ENCODE measurements at places on chromosomes 7 and 10.

DNA sequence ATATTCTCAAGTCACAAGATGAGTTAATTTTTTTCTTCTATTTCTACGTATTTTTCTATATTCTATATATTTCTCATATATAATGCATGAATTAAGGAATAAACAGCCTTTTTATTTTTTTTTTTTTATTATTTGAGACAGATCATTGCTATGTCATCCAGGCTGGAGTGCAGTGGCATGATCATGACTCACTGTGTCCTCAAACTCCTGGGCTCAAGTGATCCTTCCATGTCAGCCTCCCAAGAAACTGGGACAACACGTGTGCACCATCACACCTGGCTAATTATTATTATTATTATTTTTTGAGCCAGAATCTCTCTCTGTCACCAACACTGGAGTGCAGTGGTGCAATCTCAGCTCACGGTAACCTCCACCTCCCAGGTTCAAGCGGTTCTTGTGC, 1.5 kb downstream of the CLDN12 start:
- DNase-seq = no peak

DNA sequence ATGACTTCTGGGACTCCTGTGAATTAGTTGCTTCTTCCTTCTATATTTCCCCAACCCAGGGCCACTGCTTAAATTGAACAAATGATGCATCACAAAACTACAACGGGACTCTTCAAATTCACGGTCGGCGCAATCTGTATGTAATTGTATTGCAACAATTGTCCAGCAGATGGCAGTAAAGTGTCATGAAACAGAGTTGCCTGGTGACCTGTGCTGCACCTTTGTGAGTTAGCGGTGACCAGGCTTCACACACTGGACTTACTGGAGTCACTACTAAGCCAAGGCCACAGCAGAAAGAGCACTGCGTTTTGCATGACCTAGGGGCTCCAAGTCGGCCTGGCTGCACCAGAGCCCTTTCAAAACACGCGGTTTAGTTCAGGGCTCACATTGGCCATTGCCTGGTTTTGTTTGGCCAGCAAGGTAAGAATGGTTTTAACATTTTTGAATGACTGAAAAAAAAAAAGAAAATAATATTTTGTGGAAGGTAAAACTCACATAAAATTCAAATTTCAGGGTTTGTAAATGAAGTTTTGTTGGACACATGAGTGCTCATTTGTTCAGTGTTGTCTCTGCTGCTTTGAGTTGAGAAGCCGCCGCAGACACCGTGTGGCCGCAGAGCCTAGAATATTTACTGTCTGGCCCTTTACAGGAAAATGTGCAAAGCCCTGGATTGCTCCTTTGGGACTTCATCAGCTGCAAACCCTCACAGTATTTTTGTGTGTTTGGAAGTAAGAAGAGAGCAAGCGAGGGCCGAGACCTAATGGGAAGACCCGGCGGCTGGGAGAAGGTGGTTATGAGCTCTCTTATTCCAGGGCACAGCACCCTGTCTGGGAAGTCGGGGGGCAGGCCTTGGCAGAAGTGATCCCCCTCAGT, 23.2 kb upstream of the ZNF32 start:
- DNase-seq = peak; percentile 56

GRCh38 chr7:3397324-3397723, 96.3 kb downstream of the SDK1 start:
- no peak for DNase-seq

DNA sequence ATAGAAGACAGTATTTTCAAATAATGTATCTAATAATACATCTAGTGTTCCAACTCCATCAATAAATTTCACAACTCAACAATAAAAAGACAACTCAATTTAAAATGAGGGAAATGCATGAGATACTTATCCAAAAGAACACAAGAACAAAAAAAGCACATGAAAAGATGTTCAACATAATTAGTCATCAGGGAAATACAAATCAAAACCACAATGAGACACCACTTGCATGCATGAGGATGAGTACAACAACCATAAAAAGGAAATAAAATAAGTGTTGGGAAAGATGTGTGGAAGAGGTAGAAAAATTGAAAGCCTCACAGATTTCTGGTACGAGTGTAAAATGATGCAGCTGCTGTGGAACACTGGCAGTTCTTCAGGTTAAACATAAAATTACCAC, 111.6 kb upstream of the PTPRZ1 start:
- DNase-seq = no peak

DNA sequence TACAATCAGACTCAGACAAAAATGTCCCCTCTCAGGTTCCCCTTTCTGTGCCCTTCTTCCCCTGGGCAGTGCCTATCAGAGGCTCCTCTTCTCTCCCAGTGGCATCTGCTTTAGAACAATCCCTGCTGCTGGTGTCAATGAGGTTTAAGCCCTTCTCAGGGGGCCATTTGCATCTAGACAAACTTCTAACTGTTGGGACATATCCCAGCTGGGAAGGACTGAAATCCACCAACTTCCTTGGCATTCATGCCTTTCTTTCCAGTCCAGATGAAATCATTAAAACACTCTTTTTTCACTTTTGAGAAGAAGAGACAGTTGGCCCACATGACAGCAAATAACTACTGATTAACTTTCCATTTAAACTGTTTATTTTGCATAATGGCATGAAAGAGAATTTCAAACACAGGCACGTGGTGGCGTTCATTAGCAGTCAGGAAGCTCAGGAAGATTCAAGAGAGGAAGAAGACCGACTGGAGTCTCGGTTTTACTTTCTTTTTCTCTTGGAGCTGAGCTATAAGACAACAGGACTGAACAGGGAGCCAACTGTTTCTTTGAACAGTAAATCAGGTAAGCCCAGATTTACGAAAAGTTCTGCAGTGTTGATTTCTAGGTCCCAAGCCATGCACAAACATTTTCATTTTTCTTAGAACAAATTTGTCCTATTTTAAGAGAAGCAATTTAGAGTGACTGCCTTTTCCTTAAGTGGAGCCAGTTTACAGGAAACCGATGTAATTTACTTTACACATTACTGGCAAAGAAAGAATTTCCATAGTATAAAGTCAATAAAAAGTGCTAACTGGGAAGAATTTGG, at the start of gene GIMAP2:
Gene GIMAP2, plus strand, starts transcription at position 488 of the 811 bp plus-strand sequence. CDS start 1,354 bp downstream, outside the sequence.
- no peak for DNase-seq

DNA sequence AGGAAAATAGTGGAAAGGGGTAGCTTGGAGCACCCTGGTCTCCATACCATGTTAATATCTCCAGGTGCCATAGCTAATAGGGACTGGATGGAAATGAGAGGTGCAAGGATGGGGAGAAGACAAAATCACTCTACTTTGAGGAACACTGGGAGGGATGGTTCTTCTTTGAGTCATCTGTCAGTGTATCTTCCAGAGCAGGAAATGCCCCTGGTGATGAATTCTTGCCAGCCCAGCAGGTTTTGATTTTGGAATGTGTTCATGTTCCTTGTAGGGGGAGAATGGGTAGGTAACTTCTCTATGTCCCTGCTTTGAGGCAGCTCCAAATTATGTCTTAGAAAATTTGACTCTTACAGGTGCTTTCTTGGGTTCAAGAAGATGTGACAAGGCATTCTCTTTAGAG, 177.0 kb upstream of the GLI3 start:
- no peak for DNase-seq

DNA sequence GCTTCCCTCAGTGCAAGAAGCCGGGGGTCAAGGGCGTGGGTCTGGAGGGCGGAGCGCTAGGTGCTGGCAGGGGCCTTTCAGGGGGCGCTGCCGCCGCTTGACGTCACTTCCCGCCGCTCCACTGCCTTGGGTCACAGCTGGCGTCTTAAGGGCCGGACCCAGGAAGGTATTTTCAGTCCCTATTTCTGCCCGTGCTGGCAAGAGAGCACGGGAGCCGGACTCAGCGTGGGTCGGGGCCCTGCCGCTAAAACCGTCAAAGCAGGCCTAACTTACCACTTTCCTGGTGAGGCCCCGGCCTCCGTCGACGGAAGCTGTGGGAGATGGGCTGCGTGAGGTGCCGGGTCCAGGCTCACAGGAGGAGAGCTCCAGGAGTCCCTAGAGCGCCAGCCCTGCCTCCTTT, 12.0 kb downstream of the VAX1 start:
- DNase-seq = no peak

DNA sequence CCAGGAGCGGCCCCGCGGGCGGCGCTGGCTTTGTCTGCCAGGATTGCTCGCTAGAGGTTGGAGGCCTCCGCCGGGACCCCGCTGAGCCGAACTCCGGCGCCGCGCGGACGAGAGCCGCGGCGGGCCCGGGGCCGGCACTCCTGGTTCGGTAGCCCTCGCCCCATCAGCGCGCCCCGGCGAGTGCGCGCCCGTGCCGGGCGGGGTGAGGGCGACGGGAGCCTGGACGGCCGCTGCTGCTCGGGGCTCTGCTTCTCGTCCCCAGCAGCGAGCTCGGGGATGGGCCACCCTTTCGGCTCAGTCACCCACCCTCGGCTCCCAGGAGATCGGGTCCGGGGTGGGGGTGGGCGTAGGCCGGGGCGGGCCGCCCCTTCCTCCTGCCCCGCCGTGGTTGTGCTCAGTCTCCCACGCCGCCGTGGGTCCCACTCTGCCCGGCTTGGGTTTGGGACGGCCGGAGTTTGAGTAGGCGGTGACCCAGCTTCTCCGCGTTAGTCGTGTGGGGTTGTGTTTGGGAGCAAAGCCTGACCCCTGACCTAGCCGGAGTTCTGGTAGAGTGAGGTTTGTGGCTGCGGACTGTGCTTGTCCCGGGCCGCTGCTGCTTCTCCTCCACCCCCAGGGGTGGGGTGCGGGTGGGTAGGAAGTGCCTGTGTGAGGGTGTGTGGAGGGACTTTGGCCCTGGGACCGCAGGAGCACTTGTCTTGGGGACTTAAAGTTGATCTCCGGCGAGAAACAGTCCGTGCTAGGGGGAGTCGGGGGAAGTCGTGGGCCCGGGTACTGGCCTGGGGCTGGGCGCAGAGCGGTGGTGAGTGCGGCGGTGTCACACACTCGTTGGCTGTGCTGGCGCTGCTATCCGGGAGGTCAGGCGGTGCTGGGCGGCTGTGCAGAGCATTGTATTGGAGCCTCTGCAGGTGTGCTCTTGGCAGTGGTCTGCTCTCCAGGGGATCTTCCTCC, 677 bp downstream of the TSPAN14 start:
- DNase-seq = peak; percentile 37

GRCh38 chr10:96341219-96342182, 17.3 kb downstream of the OPALIN start:
- no peak for DNase-seq

- DNase-seq = peak; percentile 23
These were observed 208.6 kb downstream of the ADAM12 start for GRCh38 chr10:126179637-126180036.

DNA sequence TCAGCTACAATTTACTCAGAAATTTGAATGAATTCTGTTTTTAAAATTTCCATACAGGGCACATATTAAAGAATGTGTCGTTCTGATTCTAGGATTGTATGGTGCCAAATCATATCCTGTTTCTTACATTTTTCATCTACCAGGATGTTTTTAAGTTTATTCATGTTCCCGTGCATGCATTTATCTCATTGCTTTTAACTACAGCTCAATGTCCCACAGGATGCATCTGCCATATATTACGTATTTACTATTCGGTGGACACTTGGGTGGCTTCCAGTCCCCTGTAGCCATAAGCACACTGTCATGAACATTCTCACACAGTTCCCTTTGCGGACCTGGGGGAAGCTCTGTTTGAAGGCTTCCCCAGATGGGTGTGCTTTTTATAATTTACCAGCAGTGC, 122.3 kb downstream of the CCDC71L start:
- DNase-seq = no peak

DNA sequence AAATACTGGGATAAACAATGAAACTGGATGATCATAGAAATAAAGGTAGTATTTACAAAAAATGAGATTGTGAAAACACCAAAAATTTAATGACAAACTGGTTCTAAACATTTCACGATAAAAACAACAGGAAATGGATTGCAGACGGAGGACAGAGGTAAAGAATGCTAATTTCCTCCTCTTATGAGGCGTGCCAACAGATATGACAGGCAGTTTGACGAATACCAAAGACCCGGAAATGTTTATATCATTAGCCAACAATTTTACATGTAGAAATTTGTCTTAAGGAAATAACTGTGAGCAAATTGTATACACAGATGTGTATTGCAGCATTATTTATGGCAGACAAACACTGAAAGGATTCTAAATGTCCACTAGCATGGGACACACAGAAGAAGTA, 162.0 kb upstream of the MGMT start:
- DNase-seq = no peak

GRCh38 chr7:110675383-110676103, 415.4 kb upstream of the LRRN3 start:
- DNase-seq = no peak

GRCh38 chr10:126250527-126251310, 137.6 kb downstream of the ADAM12 start:
- no peak for DNase-seq

GRCh38 chr7:117809958-117810357, 63.3 kb downstream of the CTTNBP2 start:
- DNase-seq = no peak

GRCh38 chr7:72032934-72033333, 379.2 kb downstream of the CALN1 start:
- DNase-seq = no peak

DNA sequence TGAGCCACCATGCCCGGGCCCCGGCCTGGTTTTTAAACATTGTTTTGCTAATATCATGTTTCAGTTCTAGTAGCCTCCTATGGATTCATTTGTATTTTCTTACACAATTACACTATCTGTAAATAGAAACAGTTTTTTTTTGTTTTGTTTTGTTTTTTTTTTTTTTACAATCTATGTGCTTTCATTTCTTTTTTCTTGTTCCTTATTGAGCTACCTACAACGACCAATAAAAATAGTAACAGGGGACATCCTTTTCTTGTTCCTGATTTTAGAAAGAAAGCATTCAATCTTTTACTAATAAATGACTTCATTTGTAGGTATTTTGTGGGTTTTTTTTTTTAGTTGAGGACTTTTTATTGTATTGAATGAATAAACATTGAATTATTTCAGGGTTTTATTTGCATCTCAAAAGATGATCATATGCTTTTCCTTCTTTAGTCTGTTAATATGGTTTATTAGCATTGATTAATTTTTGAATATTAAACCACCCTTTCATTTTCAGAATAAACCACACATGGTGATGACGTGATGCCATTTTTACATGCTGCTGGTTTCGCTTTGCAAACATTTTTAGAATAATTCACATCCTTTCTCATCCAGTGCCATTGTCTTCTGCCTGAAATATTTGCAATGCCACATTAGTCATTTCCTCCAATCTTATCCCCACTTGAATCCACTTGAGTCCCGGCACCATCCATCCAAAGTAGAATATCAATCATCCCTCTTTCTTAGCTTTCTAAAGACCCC, 18.1 kb upstream of the AKR1E2 start:
- DNase-seq = no peak

DNA sequence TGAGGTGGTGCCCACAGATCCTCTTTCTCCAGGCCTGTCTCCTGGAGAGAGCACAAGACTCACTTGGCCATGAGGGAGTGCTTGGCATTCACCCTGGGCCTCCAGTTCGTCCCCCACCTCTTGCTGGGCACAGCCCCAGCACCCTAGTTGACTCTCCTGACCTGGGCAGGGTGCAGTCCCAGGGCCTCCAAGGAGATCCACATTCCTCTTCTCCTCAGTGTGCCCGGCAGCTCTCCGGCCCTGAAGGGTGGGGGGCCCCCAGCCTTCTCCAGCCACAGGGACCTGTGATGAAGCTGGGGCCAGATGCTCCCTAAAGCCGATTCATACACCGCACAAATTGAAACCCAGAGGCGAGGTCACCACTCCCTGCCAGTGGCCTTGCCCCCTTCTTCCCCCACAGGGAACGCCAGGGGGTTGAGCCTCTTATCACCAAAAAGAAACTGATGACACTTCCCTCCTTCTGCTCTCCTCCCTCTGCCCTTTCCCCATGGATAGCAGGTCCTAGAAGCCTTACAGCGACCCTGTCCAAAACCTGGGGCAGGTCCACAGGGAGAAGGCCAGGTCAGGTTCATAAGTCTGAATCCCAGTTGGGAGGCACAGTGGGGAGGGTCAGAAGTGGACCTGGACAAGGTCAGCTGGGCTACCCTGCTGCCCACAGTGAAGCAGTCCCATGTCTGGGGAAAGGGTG, 3.1 kb downstream of the EN2 start:
- DNase-seq = no peak

- no peak for DNase-seq
These were observed 210.0 kb downstream of the WDR37 start for GRCh38 chr10:1266033-1266802.

Measured in CD14-positive monocyte (primary cell).